ENCODE measurements at places on chromosomes 2 and 18.

DNA sequence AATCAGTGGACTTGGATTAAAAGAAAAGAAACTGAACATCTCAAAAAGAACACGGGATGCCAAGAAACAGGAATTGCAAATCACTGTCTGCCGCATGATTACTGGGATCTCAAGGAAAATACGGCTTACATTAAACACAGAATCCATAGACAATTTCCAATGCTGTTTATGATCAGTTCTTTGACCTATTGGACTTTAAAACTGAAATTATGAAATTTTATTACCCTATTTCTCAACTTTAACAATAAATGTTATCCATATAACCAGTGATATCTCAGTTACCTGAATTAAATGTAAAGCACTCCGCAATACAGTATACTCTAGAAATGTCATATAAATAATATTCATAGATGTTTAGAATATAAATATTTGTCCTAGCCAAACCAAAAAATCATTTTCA, 1556.9 kb upstream of the NXPH2 start:
- DNase-seq: no peak

DNA sequence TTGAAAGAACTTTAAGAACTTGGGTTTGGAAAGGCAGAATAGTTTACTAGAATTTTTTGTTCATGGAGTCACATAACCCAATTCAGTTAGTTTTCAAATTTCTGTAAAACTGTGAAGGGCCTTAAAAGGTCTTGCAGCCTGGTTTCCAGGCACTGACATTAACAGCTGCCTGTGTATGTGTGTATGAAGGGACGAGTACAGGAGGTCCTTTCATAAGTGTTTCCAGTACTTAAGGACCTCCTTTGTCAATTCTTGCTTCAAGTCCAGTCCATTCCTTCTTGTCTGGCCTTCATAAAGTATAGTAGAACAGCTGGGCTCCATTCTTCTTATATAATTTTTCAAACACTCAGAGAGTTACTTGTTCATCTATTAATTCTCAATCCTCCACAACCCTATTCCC, 136.5 kb downstream of the NR4A2 start:
- no peak for DNase-seq

DNA sequence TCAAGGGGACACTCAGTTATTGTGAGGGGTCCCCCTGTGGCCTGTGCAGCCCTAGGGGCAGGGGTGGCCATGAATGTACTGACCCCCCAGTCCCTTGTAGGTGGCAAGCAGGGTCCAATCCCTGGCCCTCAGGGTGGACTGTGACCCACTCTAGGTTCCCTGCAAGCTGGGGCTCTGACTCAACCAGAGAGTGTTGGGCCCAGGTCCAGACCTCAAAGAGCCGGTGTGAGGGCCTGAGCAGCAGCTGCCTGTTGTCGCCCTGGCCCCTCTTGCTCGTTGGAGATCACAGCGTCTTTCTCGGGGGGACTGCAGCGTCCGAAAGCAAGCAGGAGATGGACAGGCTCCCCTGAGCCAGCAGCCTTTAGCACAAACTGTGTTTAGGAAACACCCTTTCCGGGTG, 66.8 kb upstream of the ATG16L1 start:
- DNase-seq: no peak

DNA sequence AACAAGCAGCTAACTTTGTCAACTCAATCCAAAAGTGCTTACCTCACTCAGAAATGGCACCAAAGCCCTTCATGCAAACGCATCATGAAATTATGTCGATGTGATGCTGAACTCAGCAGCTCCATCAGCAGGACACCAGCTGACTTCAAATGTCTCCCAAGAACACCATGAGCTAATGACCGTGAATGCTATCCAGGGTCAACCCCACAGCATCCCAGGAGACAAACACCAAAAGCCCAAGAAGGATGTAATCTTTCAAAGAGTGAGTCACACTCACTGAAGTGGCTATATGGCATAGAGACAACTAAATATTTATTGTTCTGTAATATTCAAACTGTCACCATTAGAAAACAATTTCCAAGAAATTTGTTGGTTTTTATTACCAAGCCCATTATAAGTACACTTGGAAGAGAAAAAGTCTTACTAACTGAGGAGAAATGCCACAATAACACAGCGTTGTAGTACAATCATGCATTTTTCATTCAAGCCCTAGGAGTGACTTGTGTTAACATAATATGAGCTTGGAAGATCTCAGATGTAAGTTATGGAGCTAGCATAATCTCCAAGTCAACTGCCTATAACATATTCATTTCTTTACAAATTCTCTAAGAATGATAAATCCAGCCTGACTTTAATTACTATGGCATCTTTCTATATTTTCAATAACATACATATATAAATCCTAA, 165.0 kb upstream of the CCDC68 start:
- no peak for DNase-seq

DNA sequence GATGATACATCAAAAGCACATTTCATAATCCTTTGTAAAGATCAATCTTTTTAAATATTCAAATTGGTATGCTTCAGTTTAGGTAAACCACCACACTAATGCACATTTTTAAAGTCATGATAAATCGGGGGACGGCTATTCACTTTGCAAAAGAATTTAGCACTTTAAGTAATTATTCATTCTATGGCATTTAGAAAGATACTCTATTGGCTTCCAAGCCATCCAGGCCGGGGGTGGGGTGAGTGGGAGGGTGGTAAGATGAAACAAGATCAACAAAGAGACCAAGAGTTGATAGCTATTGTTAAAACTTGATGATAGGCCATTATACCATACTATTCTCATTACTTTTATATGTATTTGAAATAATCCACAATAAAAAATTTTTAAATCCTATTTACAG, 41.0 kb downstream of the EPG5 start:
- no peak for DNase-seq

- DNase-seq: no peak
Observed at GRCh38 chr2:168666339-168666738, 136.1 kb upstream of the NOSTRIN start.

GRCh38 chr2:138757384-138757783, 22.8 kb downstream of the NXPH2 start:
- no peak for DNase-seq
